ENCODE measurements at places on chromosomes 12 and 14. TPM values are rescaled to one million over a fixed set of nuclear protein-coding genes. Genes with fewer than 3 reads are reported as not detected.

The EIF2S3B gene
- 0.56 TPM for polyA plus RNA-seq

The KERA gene
- polyA plus RNA-seq = not detected

The BEGAIN gene
- polyA plus RNA-seq = 0.60 TPM

GRCh38 chr12:8035440-8036010 is 3.0 kb downstream of the FOXJ2 start:
- no peak for DNase-seq

DNA sequence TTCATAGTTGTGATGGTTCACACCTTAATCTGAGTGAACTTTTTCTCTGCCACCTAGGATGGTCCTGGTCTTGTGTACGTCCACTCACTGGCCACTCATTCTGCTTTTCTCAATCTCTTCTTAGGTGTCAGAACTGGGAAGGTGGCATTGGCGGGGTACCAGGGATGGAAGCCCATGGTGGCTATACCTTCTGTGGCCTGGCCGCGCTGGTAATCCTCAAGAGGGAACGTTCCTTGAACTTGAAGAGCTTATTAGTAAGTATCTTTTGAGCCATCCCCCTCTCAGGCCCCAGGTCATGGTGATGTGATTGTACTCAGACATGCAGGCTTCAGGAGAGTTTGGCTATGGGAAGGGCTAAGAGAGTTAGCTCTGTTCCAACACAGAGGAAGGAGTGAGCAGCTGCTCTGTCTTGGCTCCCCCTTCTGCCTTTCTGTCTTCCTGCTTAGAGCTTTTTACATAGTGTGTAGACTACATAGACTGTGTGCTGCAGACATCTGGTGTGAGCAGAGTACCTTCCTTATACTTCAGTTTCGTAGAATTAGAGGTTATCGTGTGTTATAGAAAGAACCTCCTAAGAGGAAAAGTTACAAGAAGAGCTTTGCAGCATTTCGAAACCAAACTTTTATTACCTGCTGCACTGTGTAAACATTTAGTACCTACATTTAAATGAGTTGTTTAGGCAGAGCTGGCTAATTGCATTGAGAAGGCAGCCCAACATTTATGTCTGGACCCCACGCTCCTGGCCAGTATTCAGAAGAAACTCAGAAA is 54.2 kb downstream of the FNTB start:
- DNase-seq = no peak

- no peak for DNase-seq
These were observed 96.9 kb downstream of the PIWIL1 start for GRCh38 chr12:130434560-130434959.

GRCh38 chr14:54857830-54858269 is 44.8 kb downstream of the GCH1 start:
- no peak for DNase-seq

- no peak for DNase-seq
These were observed 697 bp downstream of the ATP6V0A2 start for GRCh38 chr12:123712780-123713319.

- DNase-seq = no peak
These were observed 888 bp upstream of the CCDC197 start for GRCh38 chr14:93996130-93996695.

DNA sequence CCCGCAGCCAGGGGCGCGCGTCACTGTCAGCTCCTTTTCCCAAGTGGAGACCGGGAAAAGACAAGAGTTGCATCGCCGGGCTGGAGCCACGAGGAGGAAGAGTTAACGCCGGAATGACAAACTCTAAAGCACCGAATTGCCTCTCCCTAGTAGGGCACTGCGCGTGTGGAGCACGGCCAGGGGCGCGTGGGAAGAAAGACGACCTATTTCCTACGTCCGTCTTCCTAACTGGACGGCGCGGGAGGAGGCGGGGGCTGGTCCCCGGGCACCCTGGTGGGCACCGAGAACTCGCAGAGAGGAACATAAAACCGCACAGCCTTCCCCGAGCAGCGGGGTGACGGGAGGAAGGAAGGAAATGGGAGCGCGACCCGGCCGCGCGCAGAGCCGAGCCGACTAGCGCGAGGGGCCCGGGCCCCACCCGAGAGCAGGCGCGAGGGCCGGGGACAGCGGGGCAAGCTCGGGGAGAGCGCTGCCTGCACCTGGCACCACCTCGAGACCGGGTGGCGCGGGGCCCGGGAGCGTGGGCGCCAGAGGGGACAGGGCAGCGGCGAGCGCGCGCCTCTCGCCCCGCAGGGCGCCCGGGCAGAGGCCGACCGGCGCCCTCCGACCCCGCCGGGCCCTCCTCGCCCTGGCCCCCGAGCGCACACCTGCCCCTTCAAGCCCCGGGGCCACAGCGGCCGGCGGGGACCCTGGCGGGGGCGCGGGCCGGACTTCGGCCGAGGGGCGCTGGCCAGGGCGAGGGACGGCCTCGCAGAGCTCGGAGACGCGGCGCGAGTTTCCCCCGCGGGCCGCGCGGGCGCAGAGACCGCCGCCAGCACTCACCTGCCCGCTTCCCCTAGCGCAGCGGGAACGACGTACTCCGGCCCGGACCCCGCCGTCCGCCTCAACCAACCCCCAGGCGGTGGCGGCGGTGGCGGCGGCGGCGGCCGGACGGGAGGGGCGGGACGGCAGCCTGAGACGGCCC is at the start of gene SETD3:
TSS of gene SETD3 (minus strand) at position 954 of the 964 bp plus-strand sequence. CDS start 15,054 bp downstream, outside the sequence.
- peak; percentile 68 for DNase-seq

DNA sequence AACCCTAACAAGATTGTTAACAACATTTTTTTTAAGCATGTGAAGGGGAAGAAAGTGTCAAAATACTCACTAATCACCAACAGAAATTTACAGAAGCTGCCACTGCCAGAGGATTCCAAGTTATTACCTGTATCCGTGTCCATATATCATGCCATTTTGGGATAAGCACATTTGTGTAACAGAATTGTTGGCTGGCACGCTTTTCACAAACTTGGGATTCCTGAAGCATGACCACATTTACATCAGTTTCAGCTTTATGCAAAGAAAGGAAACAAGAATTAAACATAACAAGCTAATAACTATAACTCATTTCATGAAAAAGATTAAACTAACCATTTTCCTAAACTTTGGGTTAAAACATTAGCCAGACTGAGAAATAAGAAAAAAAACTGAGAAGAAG is 5.9 kb downstream of the NEMP1 start:
- no peak for DNase-seq
